ENCODE measurements at places on chromosomes 2 and 18.

GRCh38 chr2:240932724-240933047 lies 26.6 kb downstream of the CROCC2 start:
- DNase-seq, result no peak

DNA sequence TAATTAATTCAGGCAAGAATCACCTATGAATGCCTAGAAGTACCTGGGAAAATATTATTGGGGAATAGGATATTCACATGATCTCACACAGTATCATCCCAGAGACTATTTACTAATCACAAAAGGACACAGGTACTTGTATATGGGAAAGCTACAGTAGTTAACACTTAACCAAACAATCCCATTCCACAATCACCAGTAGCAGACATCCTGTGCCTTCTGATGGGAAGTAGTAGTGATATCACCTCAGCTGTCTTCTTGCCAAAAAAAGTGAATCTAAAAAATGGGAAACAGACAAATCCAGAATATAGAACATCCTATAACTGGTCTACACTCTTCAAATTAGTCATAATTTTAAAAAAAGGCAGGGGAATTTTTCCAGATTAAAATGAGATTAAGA lies 75.6 kb upstream of the CCDC150 start:
- no peak for DNase-seq

- no peak for DNase-seq
Observed at GRCh38 chr18:63899206-63899605, 8.6 kb upstream of the SERPINB10 start.

GRCh38 chr2:239804161-239805042 lies 220.7 kb downstream of the NDUFA10 start:
- DNase-seq, result no peak

GRCh38 chr2:43939695-43940256 lies 56.0 kb downstream of the LRPPRC start:
- DNase-seq, result no peak

GRCh38 chr18:46411867-46412690 lies 244.9 kb downstream of the LOXHD1 start:
- DNase-seq, result no peak

- DNase-seq, result no peak
Observed at GRCh38 chr2:200966770-200967169, 3.3 kb upstream of the ORC2 start.

- DNase-seq, result no peak
Observed at GRCh38 chr2:166536111-166536510, 42.1 kb upstream of the SCN7A start.

- peak; percentile 42 for DNase-seq
Observed at GRCh38 chr18:2846636-2847316, at the start of gene EMILIN2. TSS of gene EMILIN2 (plus strand) at chr18:2847006. CDS start at chr18:2847189, 183 bp downstream.

DNA sequence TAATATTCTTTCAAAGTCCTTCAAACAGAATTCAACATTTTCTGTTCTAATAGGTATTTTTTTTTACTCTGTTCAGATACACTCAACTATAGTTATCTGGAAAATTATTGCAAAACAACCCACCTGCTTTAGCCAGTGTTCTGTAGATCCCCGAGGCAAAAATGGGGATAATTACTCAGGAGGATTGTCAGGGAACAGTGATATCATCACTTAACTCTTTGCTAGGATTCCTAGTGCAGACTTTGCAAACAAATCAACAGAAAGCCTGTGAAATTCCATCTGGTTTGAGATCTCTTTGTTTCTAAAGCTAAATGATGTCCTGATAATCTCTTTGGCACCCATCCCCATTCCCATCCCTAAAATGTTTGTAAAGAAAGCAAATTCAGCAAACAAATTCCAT lies 413.6 kb upstream of the MEIS1 start:
- DNase-seq, result no peak

DNA sequence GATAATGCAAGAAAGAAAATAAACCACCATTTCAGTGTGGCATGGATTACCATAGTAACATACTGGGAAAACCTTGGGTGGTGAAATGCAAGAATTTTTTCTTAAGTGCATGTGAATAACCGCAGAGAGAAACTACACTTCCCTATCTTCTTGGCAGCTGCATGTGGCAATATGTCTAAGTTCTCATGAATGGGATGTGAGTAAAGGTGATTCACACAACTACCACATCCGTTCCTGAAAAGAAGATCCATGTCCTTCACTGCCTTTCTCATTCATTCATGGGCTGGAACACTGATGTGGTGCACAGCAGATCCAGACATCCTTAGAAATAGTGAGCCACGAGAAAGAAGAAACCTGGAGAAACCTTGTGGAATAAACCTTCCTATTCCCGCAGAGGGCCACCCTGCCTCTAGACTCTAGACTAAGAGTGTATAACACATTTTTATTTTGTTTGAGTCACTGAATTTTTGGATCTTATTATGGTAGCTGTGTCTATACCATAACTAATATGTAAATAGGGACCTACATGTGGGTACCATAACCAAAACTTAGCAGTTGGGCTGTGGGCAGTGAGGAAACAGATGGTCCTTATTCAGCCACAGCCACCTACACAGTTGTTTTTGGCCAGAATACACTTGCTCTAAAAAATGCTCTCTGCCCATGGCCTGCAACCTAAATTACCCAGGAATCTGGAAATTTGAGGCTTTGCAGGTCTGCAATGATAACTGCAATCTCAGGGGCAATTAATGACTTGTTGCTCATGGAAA lies 573.3 kb downstream of the LRP1B start:
- no peak for DNase-seq

DNA sequence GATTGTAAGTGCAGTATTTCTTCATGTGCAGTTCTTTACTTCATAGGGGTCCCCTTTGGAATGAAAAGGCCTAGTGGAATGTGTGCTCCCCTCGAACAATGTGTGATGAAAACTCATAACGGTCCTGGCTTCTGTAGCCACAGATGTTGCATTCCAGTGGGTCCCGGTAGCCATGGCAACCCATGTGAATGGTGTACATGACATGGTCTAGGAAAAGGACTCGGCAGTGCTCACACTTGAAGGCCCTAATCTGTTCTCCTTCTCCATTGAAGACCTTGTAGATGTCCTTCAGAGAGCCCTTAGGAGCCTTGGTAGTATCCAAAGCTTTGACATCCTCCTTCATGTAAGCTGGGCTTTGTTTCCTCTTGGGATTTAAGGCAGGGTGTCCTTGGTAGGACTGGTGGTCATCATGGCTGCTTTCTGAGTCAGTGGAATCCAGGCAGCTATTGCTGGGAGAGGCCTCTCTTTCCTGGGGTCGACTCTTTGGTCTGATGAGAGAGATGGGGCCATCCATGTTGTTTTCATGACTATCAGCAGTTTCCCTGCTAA lies 144.0 kb downstream of the IKZF2 start:
- DNase-seq, result no peak

DNA sequence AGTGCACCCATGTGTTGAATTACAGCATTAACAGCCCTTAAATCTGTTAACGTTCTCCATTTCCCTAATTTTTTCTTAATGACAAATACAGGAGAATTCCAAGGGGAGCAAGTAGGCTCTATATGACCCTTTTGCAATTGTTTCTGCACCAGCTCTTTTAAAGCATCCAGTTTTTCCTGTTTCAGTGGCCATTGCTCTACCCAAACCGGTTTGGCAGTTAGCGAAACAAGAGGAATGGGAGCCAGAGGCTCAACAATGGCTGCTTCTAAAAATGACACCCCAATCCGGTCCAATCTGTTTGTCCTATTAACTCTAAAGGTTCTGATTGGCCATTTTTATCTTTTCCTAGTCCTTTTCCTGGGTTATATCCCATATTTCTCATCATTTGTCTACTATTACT lies 15.1 kb upstream of the SUCLG1 start:
- DNase-seq, result no peak

- no peak for DNase-seq
Observed at GRCh38 chr2:105062158-105062557, 24.3 kb downstream of the MRPS9 start.

DNA sequence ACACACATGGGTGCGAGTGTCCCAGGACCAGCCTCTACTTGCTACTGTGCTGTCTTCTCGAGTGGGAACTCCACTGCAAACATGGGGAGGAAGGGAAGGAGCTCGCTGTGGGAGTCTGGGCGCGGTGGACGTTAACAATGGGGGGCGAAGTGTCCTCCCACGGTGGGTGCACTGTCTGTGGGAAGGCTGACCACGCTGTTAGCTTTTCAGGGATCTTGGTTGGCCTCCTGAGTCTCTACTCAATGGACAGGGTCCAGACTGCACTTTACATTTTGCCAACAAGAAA lies 146.7 kb downstream of the MBP start:
- DNase-seq, result no peak

DNA sequence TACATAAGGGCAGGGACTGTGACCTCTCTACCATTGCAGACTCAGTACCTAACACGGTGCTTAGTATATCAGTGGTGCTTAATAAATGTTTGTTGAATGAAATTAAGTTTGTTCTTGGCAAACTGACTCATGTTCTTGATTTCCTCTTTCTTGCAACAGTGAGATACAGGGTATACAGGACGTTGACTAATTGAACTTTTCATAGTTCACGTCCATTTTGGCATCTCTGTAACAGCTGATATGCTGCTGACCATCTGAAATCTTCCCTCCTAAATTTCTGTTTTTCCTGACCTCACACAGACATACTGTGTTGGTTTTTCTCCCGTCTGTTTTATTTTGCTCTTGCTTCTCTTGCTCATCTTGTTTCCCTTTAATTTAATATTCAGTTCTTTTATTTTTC lies 44.2 kb downstream of the LHCGR start:
- no peak for DNase-seq

GRCh38 chr2:47488870-47489584 lies 86.1 kb downstream of the MSH2 start:
- DNase-seq, result no peak

- DNase-seq, result no peak
Observed at GRCh38 chr2:16739778-16740581, 74.3 kb upstream of the CYRIA start.

DNA sequence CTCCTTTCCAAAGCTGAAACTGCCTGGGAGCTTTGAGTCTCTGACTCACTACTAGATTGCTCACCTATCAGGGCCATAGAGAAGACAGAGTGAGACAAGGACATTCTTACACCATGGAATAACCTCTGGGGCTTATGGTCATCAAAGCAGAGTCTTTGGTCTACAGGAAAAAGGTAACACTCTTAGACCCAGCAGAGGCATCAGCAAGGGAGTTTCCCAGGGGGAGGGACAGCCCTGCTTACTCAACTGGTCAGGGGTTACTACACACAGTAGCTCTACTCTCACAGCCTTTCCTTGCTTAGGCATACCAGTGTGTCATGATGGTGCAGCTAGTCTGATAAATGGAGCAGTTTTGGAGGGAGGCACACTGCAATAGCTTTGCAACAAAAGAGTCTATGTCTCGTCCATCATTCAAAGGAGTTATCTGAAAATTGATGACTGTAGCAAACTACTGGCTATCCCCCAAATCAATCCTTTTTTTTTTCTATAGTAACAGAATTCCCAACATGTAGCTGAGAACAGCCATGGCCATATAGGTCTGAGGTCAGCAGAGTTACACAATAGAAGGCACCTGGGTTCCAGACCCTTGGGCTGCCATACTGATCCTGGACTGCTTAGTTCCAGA lies 22.4 kb upstream of the CD28 start:
- DNase-seq, result no peak

DNA sequence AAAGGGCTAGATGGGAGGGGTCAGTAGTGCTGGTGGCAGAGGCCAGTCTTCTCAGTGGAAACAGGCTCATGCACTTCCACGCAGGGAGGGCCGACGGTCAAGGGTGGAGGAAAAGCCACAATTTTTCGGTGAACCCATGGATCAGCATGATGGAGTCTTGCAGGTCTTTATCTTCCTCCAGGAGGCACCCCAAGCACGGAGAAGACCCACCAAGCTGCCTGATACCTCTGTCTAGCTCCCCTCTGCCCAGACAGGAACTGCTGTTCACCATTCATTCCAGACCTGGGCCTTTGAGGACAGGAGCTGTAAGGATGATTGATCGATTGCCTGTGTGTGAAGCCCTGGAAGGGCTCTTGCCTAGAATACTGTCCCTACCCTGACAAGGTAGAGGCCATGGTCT lies 2.8 kb upstream of the LRRFIP1 start:
- no peak for DNase-seq

DNA sequence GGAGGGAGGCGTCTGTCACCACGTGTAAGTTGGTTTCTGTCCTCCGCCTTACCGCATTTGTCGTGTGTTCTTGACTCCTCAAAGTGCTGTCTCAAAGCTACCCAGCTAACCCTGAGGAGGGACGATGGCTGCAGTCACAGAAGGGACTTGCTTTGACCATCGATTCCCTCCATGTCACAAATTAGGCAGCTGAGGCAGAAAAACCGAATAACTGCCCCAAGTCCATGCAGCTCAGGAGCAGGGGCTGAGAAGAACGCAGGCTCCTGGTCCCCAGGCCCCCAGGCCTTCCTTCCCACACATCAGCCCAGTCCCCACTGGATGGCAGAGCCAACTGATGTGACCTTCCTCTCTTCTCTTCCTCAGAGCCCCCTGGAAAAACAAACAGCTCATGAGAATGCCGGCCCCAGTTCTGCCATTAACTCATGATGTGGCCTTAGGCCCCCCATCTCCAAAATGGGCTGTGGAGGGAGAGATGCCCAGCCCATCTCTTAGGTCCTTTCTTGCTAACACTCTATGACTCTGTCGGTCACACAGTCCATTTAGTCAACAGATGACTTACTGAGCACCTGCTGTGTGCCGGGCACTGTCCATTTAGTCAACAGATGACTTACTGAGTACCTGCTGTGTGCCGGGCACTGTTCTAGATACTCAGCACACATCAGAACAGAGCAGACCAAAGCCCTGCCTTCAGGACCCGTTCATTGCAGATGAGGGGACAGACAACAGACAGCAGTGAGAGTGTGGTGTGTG lies 19.6 kb downstream of the MTERF4 start:
- DNase-seq, result no peak

Data from stimulated activated CD4-positive, alpha-beta T cell treated with anti-CD3 and anti-CD28 coated beads, Interleukin-4, amount 100 ng/mL, for 4 hours (primary cell).